ENCODE measurements at places on chromosomes 5 and 9.
A peak's percentile ranks its signal among the peaks of the same experiment; 100 is the strongest.

- peak; percentile 51 for DNase-seq
These were observed 217.2 kb upstream of the WWC1 start for GRCh38 chr5:168073991-168074800.

- no peak for DNase-seq
These were observed 46.1 kb upstream of the CHSY3 start for GRCh38 chr5:129858131-129858675.

- no peak for DNase-seq
These were observed 76.7 kb downstream of the SVEP1 start for GRCh38 chr9:110502842-110503241.

DNA sequence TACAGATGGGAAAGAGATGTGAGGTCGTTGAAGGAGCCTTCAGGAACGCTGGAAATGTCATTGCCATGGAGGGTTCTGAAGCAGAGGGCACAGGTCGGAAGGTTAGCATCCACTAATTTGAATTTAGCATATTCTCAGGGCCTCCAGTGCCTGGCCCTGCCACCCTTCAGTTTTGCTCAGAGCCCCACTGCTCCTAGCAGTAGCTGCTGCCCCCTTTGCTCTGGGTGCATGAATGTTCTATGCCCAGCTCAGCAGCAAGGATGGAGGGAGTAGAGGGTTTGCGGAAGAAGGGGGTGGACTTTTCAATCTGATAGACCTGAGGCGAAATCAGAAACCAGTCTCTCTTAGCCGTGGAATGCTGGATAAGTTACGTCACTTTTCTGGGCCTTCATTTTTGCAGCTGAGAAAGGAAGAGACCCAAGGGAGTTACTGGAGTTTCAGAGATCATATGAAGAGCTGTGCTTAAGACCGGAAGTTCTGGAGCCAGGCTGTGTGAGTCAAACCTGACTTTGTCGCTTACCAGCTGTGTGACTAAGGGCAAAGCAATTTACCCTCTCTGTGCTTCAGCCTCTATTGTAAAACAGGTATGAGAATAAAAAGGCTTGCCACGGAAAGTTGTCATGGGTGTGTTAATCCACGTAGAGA, 133.2 kb upstream of the PANK3 start:
- peak; percentile 98 for DNase-seq

- DNase-seq, result no peak
These were observed 342.2 kb downstream of the TRIM32 start for GRCh38 chr9:117029341-117029740.

- DNase-seq, result no peak
These were observed 154.4 kb upstream of the CLINT1 start for GRCh38 chr5:158013303-158013702.

DNA sequence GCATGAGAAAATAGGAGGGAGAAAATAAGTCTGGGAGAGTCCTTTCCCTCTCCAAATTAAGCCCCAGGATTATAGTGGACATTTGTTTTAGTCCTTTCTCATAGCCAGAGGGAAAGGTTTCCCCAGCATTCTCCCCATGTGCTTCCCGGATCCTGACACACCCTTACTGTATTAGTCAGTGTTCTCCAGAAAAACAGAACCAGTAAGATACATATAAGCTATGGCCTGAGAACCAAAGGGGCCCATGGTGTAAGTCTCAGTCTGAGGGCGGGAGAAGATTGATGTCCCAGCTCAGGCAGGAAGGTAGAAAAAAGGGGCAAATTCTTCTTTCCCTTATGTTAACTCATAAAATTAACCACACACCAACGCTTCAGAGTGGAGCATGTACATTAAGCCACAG, 25.6 kb upstream of the SPATA31D4 start:
- DNase-seq, result no peak

Data from fibroblast of skin of scalp (primary cell).